ENCODE measurements at places on chromosomes 12 and 14. TPM values are rescaled to one million over a fixed set of nuclear protein-coding genes. Genes with fewer than 3 reads are reported as not detected.

The NUAK1 gene
- 54.4 TPM for total RNA-seq

The PTCSC3 gene
- not detected for total RNA-seq

The ZNF891 gene
- 1.8 TPM for total RNA-seq

The IRAK4 gene
- 14.3 TPM for total RNA-seq

The SLC25A47 gene
- not detected for total RNA-seq

The KRT82 gene
- total RNA-seq, result not detected

The JPH4 gene
- 1.1 TPM for total RNA-seq

The PLEK2 gene
- total RNA-seq, result 0.64 TPM

The CELA1 gene
- not detected for total RNA-seq

The CLECL1 gene
- total RNA-seq, result not detected
